ENCODE measurements at places on chromosomes 7 and 10. TPM values are rescaled to one million over a fixed set of nuclear protein-coding genes. Genes with fewer than 3 reads are reported as not detected.

OR2A5 gene
- total RNA-seq, result not detected

- DNase-seq, result no peak
These were observed 46.6 kb upstream of the MKX start for GRCh38 chr10:27792216-27792615.

CPA4 gene
- total RNA-seq, result not detected

- no peak for DNase-seq
These were observed 70.1 kb downstream of the AMZ1 start for GRCh38 chr7:2757904-2758672.

DNA sequence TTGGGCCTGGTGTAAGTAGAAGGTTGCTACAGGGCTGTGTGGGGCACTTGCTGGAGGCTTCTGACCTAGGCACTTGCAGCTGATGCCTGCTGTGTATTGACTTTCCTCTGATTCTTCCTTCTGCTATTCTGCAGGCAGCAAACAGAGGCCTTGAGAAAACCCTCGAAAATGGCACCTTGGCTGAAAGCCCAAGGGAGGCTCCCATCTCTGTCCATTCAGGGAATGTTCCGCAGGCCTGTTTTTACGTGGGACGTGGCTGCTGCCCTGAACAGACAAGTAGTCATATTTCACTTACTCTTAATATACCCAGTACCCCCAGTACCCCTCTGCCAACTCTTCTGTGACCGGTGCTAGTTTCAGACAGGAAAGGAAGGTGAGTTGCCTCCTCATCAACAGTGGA, 664.7 kb downstream of the INHBA start:
- no peak for DNase-seq

CHPF2 gene
- total RNA-seq, result 22.3 TPM

CYP3A4 gene
- 0.60 TPM for total RNA-seq

DNA sequence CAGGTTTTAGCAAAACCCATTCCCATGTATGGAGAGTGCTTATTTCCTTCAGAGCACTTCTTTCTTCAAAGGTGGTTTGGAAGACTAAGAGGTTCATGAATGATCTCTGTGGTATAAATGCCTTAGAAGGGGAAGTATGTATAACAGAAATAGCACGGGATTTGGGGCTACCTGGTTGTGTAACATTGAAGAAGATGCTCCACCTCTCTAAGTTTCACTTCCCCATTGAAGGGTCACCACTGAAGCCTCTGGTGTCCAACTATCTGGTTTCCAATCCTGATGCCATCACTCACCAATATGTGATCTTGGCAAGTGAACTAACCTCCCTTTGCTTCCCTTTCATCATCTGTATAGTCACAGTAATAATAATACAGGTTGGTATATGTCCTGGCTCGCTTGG, 37.2 kb downstream of the CYCS start:
- DNase-seq, result no peak

SP8 gene
- total RNA-seq, result not detected

GRCh38 chr7:49060743-49061142, 136.4 kb downstream of the CDC14C start:
- no peak for DNase-seq

DNA sequence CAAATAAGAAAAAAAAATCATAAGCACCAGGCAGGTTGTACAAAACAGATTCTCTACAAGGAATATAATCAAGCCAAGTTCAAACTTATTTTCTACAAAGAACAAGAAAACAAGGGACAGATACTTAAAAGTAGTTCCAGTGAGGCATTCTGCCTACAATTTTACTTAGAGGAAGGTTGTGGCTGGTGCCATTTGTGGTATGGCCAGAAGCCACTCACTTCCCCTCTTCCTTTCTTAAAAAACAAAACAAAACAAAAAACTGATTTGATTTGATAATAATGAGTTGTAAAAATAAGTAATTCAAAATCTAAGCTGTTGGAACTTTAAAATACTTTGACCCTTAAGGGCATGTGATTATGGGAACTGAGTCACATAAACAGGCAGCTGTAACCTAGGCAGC, 420.6 kb downstream of the CALN1 start:
- DNase-seq, result no peak

- DNase-seq, result no peak
These were observed 70.8 kb upstream of the MEOX2 start for GRCh38 chr7:15757041-15758000.

- DNase-seq, result no peak
These were observed 87.3 kb downstream of the REEP3 start for GRCh38 chr10:63608511-63608910.

GRCh38 chr7:128456255-128456725, 612 bp downstream of the HILPDA start:
- DNase-seq, result no peak

All from omental fat pad (tissue), 4 donors.